ENCODE measurements at places on chromosomes 3 and 15.

- no peak for DNase-seq
Measured at GRCh38 chr15:63019511-63020109, 22.9 kb upstream of the TPM1 start.

DNA sequence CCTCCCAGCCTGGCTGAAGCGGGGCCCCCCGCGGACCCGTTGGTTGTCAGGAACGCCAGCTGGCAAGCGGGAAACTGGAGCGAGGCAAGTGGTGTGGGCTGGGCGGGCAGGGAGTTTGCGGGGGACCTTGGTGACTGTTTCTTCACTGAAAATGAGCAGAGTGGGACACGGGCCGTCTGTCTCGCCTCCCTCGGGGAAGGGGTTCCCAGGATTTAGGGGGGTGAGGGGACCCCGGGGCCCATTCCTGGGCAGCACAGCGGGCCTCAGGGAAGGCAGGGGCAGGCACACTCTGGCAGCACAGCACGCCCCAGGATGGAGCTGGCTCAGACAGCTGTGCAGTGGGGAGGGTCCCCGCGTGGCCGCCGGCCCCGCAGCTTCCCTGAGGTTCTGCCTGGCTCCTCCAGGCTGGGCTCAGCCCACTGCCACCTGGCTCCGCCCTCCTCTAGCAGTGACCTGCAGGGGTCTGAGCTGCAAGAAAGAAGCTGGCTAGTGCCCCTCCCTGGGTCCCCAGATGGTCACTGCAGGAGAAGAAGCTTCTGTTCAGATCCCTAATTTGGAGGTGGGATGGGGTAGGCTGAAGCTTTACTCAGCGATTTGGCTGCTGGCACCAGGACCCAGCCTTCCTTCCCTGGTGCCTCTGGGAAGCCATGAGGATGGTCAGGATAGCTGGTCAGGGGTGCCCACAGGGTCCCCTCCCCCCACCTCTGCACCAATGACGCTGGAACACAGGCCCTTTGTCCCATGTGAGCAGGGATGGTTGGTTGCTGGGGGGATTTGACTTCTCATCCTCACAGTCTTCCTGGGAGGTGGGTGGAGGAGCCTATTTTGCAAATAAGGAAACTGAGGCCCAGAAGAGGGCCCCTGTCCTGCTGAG is 90.4 kb downstream of the TBC1D2B start:
- no peak for DNase-seq

GRCh38 chr3:25293736-25294135 is 134.3 kb upstream of the RARB start:
- DNase-seq: no peak

DNA sequence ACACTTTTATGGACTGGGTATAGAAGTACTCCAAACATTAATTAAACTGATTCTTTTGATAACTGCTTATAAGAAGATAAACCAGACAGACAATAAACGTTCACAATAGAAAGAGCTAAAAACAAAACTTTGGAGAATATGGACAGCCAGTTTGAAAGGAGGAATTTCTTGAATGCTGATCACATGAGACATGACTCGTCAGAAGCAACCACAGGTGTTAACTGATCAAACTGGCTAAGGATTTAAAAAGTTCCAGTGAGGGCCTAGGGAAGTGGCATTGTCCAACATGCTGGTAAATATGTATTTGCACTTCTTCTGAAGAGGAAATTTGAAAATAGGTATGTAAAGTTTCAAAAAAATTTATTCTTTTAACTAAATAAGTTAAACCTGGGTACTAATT is 29.4 kb upstream of the AP3B2 start:
- no peak for DNase-seq

DNA sequence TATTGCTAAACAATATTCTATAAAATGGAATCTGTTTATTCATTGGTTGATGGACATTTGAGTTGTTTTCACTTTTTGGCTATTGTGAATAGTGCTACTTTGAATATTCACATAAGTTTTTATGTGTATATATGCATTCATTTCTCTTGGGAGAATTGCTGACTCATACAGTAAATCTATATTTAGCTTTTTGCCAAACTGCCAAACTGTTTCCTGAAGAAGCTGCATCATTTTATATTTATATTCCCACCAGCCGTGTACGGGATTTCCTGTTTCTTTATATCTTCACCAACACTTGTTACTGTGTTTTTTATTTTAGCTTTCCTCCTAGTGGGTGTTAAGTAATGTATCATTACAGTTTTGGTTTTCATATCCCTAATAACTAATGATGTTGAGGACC is 12.5 kb upstream of the TCAIM start:
- DNase-seq: no peak

- no peak for DNase-seq
Measured at GRCh38 chr15:60975952-60976351, 253.2 kb downstream of the RORA start.

GRCh38 chr3:171806200-171807128 is 3.8 kb downstream of the PLD1 start:
- no peak for DNase-seq

DNA sequence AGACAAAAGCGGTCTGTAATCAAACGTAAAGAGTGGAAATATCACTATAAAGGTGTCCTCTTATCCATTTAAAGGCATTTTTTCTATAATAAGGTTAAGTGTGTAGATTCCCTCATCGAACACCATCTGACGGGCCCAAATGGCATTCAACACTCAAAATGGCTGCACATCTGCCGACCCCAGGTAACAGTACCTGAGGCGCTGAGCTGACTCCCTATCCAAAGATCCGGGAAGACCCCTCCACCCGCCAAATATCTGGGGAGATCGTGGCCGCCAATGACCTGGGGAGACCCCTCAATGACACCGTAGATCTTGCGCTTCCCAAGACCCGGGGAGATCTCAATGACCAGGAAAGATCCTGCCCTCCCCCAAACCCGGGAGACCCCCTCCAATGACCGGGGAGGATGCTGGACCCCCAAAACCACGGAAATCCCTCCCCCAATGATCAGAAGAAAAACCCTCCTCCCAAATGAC is 476 bp downstream of the IP6K2 start:
- DNase-seq: no peak

DNA sequence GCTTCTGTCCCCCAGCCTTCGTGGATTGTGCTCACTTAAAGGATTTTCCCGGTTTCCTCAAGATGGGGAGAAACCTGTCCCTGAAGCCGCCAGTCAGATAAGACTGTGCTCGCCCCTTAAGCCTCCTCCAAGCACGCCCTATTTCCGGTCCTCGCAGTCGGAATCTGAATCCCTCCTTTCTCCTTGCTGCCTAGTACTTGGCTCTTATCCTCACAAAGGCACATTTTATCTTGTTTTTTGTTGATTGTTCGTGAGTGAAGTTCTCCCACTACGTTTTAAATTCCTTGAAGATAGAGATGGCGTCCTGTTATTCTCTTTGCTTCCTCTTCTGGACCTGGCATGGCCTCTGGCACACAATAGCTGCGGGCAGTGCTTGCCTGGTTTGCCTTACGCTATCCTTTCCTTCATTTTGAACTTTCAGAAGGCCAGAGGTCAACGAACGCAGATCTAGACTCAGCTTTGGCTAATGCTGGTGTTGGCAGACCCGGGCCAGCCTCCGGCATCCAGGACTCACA is 1.7 kb downstream of the CLDN11 start:
- DNase-seq: no peak

GRCh38 chr3:25426408-25426807 is 1.7 kb upstream of the RARB start:
- no peak for DNase-seq

DNA sequence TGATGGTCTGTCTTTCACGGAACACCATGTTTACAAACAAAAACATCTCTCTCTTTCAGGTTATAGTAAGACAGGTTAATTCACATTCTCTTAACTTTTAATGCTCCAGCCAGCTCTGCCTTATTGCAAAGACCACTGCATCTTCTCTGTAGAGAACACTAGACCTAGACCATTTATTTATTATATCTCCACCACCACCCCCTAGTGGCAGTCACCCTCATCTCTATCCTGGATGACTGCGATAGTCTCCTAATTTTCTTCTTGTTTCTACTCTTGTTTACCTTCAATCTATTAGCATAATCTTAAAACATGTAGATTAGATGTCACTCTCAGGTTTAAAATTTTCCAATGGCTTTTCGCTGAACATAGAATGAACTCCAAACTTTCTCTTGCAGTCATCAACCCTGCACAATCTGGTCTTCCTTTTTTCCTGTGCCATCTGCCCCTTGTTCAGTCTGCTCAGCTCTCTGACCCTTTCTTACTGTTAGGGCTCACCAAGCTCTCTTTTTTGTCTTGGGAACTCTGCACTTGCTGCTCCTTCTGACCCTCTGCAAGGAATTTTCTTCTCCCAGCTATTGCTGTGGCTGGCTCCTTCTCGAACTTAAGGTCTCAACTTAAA is 155.6 kb downstream of the SQOR start:
- DNase-seq: no peak

GRCh38 chr15:29636921-29637320 is 185.3 kb downstream of the TJP1 start:
- no peak for DNase-seq

DNA sequence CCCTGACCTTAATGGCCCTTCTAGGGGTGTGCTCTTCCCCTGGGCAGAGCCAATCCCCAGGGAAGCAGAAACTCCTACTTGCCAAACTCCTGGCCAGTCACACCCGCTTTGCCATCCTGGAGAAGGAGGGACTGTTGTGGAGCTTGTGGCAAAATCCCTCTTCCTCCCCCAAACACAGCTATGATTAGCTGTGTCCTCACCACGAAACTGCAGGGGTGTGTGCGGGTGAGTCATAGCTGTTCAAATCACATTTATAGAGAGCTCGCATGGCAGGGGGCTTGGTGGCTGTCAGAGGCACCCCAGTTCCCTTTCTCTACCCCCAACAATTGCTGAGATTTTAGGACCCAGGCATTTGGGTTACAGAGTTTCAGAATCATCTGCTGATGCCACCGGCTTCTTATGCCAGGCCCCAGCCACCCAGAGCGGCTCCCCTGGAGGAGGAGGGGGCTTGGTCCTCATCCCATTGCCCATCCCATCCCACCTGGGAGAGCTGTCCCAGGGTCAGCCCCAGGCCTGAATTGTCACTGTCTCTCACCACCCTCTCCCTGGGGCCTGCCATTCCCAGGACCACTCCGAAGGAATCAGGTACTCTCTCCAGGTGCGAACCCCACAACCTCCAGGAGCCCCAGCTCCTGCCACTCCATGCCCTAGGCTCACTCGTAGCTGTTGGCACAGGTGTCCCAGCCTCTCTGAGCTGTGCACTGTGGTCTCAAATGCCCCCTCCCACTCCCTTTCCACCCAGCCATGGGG is 28.8 kb upstream of the MAGEF1 start:
- DNase-seq: no peak

- no peak for DNase-seq
Measured at GRCh38 chr15:77966540-77967234, 110.8 kb downstream of the TBC1D2B start.

DNA sequence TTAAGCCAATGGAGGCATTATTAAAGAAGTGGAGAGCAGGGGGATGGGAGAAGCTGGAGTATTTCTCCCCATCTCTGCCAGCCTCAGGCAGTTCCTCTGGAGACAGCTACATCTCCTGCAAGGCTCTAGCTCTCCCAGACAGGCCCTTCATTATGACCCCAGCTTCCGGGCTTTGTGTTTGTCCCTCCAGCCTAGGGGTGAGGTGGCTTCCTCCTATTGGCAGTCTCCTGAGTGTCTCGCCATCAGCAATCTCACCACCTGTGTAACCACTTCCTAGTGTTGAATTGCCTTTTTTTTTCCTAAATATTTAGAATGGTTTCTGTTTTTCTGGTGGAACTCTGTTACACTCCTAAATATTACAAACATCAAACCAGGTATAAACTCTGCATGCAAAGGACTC is 122.3 kb downstream of the FAM174B start:
- DNase-seq: no peak

- no peak for DNase-seq
Measured at GRCh38 chr15:70277556-70277955, 179.8 kb upstream of the TLE3 start.

DNA sequence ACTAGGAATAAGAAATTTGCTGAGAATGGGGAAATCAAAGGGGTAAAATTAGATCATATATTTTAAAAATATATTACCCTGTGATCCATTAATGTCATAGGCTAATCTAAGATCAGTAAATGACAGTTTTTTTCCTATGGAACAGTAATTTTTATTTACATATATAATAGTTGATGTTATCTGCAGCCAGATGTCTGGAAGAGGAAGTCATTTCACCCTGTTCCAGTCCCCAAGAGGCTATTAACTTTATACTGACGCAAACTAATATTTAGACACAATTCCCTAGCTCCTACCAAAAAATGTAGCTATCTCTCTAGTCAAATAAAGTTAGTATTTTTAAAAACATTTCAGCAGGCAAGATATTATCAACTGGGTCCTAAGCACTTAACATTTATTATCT is 558.0 kb downstream of the MECOM start:
- DNase-seq: no peak

DNA sequence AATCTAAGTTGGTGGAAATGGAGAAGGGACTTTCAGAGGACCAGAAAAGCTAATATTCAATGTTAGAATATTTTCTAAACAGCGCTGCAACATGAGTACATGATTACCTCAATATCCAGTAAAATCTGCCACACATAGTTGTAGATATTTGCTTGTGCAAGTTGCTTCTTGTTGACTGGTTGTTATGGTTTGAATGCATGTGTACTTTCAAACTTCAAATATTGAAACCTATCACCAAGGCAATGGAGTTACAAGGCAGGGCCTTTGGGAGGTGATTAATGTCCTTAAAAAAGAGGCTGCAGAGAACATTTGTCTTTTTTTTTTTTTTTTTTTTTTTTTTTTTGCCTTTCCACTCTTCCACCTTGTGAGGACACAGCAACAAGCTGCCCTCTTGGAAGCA is 49.9 kb downstream of the TMCO5A start:
- no peak for DNase-seq

DNA sequence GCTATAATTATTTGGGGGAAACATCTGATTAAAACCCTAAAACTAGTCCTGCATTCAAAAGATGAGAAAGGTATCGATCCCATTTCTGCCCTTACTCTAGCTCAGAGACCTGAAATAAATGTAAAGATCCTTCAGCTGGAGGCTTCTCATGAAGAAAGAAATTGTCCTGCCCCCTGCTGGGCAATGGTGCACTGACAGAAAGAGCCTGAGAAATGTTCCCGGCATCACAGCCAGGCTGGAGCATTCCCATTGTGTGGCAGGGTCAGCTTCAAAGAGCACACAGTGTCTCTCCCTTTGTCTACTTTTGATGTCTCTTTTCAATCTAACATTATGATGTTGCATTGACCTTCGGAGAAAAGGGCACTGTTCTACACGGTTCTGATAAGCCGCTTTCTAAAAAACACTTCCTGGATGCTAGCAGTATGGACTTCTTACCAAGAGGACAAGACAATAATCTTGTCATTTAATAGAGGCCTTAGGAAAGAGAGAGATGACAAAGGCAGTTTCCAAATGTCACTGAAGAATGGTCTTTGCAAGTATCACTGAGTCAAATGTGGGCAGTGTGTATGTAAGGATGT is 287.5 kb downstream of the MAGI1 start:
- DNase-seq: no peak

- no peak for DNase-seq
Measured at GRCh38 chr3:44108481-44108880, 133.2 kb upstream of the TOPAZ1 start.

- DNase-seq: no peak
Measured at GRCh38 chr3:57752307-57752706, 3.8 kb upstream of the SLMAP start.

GRCh38 chr3:64408770-64409169 is 183.5 kb upstream of the PRICKLE2 start:
- DNase-seq: no peak
